ENCODE measurements at places on chromosomes 16 and 17.
A peak's percentile ranks its signal among the peaks of the same experiment; 100 is the strongest.

GRCh38 chr17:57557834-57558681 is 187.0 kb downstream of the CCDC182 start:
- no peak for DNase-seq

DNA sequence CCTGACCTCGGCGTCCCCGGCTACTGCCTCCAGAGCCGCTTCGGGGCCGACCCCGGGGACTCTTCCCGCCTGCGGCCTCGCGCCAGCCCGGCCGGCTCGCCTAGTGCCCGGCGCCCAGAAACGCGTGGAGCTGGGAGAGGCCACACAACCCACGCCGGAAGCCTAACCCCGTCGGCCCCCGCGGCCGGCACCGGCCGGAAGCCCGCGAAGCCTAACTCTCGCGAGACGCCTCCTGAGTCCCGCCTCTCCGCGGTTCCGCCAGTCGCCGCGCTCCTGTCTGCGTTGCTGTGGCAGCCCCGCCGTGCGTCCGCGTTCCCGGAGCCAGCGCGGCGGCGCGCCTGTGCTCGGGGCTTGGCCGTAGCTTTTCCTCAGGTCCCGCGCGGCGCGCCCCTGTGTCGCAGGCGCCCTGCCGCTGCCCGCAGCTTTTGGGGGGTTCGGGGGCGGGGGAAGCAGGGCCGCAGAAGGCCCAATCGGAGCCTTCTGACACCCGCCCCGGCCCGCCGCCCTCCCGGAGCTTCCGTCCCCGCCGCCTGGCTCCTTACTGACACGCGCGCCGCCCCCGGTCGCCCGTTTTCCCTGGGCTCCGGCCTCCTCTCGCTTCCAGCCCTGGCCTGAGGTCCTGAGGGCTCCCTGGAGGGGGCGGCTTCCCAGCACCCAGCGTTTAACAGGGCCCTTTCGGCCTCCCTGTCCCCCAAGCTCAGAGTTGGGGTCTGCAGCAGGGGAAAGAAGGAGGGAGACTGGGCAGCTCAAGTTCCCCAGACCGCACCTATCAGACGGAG is 21.7 kb downstream of the NPTX1 start:
- DNase-seq, result peak; percentile 93

- DNase-seq, result no peak
Measured at GRCh38 chr16:67407176-67407787, 9.0 kb downstream of the ZDHHC1 start.

GRCh38 chr17:28324267-28324745 is 5.3 kb downstream of the TMEM97 start:
- peak; percentile 18 for DNase-seq

GRCh38 chr17:63948521-63948920 is 16.4 kb upstream of the CD79B start:
- DNase-seq, result no peak

DNA sequence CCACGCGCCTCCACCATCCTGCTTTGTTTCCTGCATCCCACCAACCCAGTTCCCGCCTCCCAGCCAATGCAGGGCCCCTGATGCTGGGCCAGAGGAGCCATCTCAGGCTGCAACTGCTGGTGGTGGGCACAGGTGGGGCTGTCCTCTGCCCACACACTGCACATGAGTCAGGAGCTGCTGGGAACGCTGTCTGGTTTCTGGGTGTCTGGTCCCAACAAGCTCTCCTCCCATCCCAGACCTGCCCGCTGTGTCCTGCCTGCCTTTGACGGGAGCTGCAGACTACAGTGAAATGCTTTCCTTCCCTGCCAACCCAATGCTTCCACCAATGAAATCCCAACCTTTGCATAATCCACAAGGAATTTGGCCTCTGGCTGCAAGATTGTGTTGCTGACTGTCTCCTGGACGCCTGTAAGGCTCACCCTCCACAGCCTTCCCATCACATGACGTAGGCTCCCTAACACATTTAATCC is 98.9 kb downstream of the N4BP1 start:
- DNase-seq, result no peak

DNA sequence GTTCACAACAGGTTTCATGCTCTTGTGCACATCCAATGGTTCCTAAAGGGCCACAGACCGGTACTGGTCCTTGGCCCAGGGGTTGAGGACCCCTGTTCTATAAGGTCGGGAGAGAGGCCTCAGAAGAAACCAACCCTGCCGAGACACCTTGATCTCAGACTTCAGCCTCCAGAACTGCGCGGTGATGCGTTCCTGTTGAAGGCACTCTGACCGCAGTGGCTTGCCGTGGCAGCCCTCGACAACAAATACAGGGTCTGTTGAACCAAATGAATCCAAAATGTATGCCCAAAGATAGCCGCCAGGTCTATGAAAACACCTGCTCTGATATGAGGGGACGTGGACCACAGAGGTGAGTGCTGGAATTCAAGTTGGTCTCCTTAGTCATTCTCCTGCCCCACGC is 389.8 kb downstream of the SEC14L1 start:
- no peak for DNase-seq

- no peak for DNase-seq
Measured at GRCh38 chr17:16191604-16192003, 23.7 kb downstream of the NCOR1 start.

DNA sequence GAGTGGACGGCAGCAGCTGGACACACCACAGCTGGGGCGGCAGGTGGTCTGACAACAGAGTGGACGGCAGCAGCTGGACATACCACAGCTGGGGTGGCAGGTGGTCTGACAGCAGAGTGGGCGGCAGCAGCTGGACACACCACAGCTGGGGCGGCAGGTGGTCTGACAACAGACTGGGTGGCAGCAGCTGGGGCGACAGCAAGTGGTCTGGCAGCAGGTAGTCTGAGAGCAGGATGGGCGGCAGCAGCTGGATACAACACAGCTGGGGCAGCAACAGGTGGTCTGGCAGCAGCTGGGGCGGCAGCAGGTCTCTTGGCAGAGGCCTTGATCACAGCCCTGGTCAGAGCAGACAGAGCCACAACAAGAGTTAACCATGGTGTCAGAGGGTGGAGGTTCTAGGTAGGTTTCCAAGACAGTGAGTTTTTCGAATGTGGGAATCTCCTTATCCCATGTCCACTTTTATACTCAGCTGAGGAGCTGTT is at the start of gene KRTAP4-1:
KRTAP4-1 (minus strand) TSS at position 432 of the 482 bp plus-strand sequence; CDS start at position 375, 57 bp downstream.
- DNase-seq, result no peak

- DNase-seq, result no peak
Measured at GRCh38 chr17:49939318-49939717, 29.7 kb upstream of the DLX4 start.

DNA sequence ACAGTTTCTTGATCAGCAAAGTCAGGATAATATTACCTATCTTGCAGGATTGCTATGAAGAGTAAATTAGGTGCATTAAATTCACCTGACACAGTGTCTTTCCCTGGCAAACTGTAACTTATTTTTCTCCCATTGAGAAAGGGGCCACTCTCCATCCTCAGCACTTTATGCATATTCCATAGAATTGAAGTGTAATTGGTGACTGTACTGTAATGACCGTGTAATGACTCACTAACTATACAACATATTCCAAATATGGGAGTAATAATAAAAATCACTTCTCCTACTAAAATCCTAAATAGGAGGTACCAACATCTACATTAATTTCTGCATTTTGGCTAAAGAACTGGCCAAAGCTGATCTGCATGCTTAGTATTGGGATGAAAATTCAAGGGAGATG is 141.9 kb upstream of the NOG start:
- DNase-seq, result no peak

DNA sequence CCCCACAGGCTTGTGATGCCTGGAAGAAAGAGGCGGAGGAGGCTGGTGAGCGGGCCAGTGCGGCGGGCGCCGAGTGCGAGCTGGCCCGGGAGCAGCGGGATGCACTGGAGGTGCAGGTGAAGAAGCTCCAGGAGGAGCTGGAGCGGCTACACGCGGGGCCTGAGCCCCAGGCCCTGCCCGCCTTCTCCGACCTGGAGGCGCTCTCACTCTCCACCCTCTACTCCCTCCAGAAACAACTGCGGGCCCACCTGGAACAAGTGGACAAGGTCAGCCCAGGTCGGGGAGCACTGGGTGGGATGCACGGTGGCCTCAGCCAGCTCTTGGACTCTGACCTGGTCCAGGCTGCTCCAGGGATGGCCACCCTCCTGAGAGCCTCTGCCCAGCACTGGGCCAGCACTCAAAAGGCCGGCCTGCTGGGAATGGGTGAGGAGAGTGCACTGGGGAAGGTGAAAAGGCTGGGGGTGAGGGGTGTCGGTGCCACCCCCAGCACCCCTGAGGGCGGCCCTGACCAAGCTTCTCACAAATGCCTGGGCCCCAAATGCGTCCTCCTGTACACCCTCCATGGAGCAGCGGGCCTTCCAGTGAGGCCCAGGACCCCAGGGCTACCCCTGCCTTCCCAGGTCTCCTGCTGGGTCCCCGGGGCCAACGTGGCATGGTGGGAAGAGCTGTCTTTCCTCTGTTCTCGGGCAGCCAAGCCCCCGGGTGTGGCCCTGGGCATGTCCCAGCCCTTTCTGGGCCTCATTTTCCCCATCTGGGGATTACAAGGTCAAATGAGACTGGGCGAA is 20.8 kb downstream of the UNC13D start:
- no peak for DNase-seq

- DNase-seq, result no peak
Measured at GRCh38 chr17:56929362-56929969, 15.6 kb upstream of the TRIM25 start.

DNA sequence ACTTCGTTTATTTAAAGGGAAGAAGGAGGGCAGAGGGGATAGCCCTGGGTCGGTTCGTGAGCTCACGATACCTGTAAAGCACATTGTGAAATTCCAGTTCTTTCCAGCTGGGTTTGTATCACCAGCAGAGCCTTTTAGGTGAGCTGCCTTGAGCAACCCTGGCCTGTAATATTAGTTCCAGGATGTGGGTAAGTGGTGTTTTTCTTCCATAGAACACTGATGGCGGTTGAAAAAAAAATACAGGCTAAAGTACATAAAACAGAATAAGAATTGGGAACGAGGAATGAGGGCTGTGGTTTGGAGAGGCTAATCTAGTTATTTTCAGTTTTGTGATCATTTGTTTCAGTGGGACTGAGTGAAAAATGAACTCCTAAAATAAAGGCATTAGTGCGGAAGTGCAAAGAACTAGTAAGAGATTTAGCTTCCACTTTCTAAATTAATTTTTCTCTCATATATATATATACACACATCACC is 20.6 kb downstream of the HS3ST3B1 start:
- DNase-seq, result no peak

GRCh38 chr16:31501226-31501965 is 6.8 kb downstream of the RUSF1 start:
- no peak for DNase-seq

GRCh38 chr17:5832886-5833285 is 237.3 kb upstream of the WSCD1 start:
- no peak for DNase-seq

DNA sequence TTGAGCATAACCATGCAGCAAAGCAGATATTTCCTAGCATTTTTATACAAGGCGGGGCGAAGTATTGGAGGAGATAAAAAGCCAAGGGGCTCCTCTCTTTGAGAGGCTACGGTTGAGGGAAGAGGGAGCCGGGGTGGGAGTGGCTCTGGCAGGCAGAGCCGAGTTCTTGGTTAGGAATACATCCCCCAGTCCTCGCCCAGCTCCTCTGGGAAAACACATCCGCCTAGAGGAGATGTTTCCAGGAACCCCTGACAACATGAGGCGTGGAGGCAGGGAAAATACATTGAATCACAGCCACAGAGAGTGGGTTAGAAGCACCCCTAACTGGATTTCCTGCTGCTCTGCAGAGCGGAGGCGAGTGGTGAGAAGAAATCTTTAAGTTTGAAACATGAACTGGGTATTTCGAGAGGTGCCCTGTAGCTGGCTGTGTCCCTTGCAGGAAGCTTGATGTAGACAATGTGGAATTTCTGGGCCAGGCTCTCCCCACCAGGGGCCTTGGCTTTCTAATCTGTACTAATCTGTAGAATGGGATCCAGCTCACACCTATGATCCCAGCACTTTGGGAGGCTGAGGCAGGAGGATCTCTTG is 27.3 kb downstream of the TTYH2 start:
- DNase-seq, result no peak

DNA sequence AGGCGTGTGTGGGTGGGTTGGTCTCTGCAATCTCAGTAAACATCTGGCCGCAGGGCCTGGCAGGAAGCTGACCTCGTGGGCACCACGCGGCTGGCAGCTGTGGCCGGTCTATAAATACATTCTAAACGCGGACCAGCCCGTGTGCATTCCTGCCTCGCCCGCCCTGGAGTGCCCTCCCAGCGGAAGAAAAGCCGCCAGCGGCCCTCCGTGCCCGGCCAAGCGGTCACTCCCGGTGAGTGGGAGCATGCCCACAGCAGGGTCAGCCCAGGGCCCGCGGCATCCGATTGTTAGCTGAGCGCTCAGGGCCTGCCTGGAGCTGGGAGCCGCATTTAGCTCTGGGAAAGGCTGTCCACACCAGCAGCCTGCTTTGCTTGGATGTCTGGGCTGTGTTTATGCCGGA is 10.3 kb downstream of the ZNF469 start:
- no peak for DNase-seq

- no peak for DNase-seq
Measured at GRCh38 chr17:43013296-43013695, 6.7 kb downstream of the IFI35 start.
